ENCODE measurements at places on chromosomes 4 and X. TPM values are rescaled to one million over a fixed set of nuclear protein-coding genes. Genes with fewer than 3 reads are reported as not detected.

GRCh38 chrX:40104630-40104984, 6.8 kb upstream of the BCOR start:
- peak; percentile 69 for DNase-seq

DNA sequence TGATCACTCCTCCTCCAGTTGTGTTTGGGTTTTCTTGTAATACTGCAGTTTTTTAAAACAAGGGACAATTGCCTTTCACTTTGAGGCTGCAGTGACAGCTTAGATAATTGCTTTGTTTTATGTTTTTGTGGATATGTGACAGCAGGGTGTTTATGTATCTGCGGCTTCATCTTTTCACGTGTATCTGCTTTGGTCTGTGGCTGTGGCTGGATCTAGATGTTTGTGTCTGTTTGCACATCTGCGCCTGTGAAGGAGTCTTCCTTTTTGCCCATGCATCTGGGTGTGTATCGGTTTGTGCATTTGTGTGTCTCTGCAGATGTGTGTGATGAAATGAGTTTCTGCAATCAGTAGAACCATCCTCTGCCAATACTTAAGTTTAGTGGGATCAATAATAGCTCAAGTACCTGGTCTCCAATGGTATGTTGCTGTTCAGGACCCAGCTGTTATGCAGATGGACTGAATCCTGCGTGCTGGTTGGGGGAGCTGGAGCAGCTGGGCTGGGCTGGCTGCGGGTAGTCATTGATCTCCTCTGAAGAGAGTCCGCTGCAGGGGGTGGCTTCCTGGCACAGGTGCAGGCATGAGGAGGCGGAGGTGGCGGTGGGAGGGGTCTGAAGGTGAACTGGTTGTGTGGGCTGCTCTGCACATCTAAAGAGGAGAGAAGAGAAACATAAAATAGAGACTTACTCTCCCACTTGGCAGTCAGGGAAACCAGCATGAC, 390.3 kb downstream of the SH2D1A start:
- DNase-seq: no peak

DNA sequence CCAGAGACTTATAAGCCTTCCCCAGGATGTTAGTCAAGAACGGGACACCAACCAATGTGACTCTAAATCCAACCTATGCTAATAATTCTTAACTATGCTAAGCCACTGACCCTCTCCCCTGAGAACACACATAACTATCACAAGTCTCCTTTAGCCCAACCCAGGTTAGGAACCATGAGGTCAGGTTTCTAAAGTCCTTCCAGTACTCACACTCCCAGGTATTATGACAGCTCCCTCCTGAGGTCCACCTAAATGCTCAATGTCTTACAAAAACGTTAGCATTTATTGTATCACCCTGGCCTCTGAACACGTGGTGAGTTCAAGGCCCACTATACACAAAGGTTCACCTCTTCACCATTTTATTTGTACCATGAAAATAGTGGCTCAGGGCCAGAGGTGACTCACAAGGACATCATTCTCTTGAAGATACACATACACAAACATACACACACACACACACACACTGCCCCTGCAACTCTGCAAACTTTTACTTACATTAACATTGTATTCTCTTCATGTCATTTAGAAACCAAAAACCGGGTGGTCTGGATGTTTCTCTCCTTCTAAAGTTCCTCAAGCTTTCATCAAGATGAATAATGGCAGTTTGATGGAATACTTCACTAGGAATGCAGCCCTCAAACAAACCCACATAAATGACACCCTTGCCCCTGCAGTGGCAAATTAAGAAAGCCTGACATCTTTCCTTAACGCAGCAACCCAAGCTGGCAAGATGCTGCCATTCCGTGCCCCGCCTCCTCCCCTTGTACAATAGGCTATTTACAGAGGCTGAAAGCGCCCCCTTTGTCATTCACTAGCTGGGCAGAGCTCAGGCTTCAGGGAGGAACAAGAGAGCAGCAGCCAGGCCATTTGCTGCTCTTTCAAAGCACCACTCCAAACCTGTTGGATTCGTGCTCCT, 17.7 kb downstream of the ACSL1 start:
- DNase-seq: peak; percentile 81

TCP11X2 gene
- total RNA-seq: not detected

DNA sequence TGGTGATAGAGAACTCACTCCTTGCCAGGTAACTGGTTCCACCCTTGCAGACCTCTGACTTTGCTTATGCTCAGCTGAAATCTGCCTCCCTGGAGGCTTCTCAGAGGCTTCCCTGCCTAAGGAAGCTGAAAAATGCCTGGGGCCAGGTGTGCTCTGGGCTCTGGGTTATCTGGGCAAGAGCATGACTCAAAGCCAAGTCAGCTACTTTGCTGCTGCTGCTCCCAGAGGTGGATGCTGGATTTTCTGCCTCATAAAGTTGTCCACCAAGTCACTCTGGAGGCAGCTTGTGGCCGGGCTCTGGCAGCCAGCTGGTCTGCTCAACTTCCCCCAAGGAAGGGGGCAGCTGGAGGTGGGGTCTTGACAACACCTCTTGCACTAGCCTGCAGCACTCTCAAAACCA, 132.7 kb downstream of the PJA1 start:
- DNase-seq: no peak

DNA sequence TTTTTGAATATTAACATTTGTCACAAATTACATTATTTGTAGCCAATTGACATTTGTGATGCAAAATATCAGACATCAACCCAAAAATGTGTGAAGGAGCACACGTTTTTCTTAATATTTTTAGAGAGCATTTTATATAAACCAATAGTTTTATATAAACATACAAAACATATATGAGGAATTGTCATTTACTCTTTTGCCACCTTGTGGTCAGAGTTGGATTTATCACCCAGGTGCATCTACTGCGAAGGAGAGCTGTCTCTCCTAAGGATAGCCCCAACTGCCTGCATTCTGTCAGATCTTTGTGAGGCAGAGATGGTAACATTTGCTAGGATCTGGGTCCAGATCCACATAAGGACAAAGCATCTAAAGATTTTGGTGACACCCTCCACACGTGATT, 2.5 kb upstream of the USP27X start:
- DNase-seq: peak; percentile 7

DNA sequence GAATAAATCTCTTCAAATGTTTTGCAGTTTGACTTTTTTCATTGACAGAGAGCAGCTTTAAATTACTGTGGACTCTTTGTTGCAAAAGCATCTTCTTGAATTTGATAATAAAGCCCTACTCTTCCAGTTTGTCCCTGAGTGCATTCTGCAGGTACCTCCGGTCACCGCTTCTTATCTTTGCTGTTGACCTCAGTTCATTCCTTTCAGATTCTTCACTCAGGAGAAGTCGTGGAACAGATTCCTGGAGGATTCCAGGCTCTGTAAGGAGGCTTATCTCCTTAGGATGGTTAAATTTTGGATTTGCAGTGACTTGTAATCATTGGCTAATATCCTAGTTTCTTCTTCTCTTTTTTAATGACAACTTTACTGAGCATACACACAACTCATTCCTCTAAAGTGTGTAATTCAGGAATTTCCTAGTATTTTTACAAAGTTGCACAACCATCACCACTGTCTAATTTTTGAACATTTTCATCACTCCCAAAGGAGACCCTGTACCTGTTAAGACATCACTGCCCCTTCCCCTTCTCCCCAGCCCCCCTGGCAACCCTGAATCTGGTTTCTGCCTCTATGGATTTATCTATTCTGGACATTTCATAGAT, 22.0 kb downstream of the TBL1X start:
- DNase-seq: peak; percentile 26

BTC gene
- 3.1 TPM for total RNA-seq

DNA sequence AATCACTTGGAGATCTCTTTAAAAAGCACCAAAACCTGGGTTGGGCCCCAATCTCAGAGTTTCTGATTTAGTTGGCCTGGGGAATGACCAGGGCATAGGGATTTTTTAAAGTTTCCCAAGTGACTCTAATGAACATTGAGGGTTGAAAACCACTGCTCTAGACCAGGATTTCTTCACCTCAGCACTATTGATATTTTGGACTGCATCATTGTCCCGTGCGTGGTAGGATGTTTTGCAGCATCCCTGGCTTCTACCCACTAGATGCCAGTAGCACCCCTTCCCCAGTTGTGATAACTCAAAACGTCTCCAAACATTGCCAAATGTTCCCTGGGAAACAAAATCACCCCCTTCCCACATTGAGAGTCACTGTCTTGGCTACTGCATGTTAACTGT, 61.8 kb downstream of the ATXN3L start:
- no peak for DNase-seq

All from fibroblast of lung (primary cell).